WERI-Rb-1 (cell line): ENCODE measurements at places on chromosomes 1 and 21.

DNA sequence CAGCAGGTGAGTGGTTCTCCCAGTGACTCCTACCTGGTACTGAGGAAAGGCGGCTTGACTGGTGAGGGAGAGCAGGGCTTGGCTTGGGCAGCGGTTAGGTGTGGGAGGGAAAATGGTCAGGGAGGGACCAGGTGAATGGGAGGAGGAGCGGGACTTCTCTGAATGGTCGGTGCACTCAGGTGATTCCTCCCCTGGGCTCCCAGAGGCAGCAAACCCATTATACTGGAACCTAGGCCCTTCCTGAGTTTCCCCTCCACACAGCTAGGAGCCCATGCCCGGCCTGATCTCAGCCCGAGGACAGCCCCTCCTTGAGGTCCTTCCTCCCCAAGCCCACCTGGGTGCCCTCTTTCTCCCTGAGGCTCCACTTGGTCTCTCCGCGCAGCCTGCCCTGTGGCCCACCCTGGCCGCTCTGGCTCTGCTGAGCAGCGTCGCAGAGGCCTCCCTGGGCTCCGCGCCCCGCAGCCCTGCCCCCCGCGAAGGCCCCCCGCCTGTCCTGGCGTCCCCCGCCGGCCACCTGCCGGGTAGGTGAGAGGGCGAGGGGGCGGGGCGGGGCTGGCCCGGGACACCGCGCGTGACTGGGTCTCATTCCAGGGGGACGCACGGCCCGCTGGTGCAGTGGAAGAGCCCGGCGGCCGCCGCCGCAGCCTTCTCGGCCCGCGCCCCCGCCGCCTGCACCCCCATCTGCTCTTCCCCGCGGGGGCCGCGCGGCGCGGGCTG lies 2.3 kb downstream of the ARTN start:
- DNase-seq, result peak; percentile 57

GRCh38 chr1:162391790-162392563 lies 10.4 kb downstream of the C1orf226 start:
- peak; percentile 67 for DNase-seq

DNA sequence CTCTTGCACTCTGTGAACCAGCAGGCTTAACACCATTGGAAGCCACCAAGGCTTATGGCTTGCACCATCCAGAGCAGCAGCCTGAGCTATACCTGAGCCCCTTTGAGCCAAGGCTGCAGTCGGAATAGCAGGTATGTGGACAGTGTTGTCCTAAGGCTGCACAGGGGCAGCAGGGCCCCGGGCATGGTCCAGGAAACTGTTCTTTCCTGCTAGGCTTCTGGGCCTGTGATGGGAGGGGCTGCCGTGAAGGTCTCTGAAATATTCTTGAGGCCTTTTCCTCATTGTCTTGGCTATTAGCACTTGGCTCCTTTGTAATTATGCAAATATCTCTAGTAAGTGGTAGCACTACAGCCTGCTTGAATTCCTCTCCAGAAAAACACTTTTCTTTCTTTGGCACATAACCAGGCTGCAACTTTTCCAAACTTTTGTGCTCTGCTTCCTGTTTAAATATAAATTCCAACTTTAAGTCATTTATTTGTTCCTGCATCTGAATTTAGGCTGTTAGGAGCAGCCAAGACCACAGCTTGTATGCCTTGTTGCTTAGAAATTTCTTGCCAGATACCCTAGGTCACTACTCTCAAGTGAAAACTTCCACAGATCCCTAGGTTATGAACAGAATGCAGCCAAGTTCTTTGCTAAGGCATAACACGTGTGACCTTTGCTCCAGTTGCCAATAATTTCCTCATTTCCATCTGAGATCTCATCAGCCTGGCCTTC lies 5.2 kb downstream of the KRTAP20-4 start:
- DNase-seq, result no peak

GRCh38 chr1:89990976-89991831 lies 3.7 kb upstream of the ZNF326 start:
- peak; percentile 65 for DNase-seq

DNA sequence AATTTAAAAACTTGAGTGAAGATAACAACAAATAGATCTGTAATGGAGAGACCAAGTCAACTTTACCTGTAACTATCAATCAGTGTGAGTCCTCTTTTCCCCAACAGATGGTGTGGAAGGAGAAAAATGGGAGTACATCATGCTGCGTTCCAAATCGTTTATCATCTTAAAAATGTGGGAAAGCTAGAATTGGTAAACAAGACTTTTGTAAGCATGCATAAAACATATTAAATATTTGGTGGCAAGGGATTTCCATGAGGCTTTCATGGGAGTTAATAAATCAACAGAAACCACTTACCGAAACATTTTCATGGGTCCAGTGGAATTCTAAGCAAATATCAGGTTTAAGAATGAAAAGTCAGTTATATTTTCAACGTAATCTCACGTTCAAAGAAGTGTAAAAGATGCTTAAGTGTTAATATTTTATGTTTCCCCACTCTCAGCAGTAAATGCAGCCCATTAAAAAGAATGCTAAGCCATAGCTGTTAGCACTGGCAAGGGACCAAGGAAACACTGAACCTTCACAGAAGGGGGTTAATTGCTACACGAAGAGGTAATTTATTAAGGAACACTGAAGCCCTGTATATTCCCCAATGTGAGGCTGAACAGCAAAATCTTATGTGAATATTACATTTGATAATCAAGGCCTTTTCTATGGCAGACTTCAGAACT lies 117.0 kb downstream of the ZC3H11B start:
- DNase-seq, result no peak

- DNase-seq, result no peak
Measured at GRCh38 chr1:247358920-247359319, 27.3 kb upstream of the ZNF496 start.

DNA sequence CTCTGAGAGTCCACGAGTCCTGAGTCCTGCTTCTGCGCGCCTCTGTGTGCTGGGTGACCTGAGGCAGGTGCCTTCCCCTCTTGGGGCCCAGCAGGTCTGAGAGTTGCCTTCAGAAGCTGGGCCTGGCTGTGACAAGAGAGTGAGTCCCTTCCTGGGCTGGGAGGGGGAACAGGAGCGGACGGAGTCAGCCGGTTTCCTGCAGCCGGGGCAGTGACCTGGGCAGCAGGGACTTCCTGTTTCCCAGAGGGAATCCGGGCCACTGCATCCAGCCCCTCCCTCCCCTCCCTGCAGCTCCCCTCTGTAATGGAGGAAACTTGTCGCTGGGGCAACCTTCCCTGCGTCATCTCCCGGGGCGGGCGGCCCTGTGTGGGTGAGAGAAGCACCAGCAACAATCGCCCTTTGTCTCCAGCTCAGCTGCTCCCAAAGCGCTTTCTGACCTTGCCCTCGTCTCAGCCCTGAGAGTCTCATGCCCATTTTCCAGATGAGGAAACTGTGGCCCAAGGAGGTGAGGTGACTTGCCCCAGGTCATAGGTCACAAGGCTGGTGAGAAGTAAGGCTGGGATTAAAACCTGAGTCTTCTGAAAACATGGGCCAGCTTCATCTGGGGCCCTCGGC lies 61.1 kb downstream of the SDC3 start:
- DNase-seq, result no peak

GRCh38 chr1:58739856-58740466 lies 40.1 kb upstream of the MYSM1 start:
- DNase-seq, result no peak

- DNase-seq, result no peak
Measured at GRCh38 chr1:9877962-9878361, 32.1 kb downstream of the CTNNBIP1 start.

DNA sequence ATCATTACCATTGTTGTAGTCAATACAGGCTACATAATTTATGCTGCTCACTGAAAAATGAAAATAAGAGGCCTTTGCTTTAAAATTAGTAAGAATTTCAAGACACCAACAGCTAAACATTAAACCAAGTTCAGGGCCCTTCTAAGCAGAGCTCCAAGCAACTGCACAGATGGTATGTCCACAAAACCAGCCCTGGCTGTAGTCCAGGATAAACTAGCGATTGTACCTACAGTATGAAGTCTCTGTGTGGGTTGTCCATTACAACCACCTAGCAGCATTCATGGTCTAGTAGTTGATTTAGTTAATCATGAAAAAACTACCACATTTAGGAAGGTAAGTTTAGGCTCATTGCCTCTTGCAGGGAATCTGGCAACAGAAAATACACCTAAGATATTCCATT lies 35.3 kb downstream of the CLCA4 start:
- DNase-seq, result no peak

DNA sequence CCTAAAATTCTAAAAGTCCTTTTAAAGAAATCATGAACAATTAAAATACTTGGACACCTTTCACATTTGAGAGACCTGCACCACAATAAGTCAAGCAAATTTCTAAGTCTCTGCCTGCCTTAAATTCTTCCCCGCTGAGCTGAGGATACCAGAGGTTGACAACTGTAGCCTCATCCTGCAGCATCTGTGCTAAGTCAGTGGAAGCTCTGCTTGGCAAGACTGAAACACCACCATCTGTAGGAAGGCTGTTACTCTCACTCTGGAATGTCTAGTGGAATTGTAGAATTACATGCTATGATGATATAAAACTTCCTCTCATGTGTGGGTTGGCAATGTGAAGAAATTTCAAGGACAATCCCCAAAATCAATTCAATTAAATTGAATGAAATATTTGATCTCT lies 1756.5 kb downstream of the NCAM2 start:
- DNase-seq, result no peak

GRCh38 chr1:206497363-206497762 lies 10.0 kb upstream of the RASSF5 start:
- DNase-seq, result no peak

DNA sequence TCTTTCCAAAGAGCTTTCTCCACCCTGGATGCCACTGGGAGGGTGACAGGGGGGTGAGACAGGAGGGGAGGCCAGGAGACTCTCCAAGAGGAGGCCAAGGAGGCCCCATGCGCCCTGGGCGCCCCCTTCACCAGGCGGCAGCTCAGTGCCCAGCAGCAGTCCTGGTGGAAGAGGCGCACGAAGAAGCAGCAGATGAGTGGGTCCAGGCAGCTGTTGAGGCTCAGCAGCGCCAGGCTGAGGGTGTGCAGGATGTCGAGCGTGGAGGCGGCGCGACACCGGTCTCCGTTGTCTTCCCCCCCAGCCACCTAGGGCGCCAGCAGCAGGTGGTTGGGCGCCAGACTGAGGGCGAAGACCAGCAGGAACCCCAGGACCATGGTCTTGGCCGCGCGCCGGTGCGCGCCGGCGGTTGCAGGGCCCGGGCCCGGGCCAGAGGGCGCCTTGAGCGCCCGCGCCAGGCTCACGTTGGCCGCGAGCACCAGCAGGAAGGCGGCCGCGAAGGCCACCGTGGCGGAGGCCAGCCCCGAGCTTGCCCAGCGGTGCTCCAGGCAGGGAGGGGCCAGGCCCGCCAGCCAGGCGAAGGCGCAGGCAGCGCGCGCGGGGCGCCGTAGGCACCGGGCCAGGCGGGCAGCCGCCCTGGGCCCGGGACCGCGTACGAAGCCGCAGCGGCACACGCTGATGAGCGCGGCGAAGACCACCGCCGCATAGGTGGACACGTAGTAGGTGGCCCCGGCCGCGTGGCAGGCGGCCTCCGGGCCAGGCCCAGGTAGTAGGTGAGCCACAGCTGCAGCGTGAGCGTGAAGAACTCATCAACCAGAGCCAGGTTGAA lies 8.6 kb downstream of the TMEM35B start:
- DNase-seq, result no peak

- DNase-seq, result no peak
Measured at GRCh38 chr21:35265170-35265877, 216.2 kb upstream of the RUNX1 start.

DNA sequence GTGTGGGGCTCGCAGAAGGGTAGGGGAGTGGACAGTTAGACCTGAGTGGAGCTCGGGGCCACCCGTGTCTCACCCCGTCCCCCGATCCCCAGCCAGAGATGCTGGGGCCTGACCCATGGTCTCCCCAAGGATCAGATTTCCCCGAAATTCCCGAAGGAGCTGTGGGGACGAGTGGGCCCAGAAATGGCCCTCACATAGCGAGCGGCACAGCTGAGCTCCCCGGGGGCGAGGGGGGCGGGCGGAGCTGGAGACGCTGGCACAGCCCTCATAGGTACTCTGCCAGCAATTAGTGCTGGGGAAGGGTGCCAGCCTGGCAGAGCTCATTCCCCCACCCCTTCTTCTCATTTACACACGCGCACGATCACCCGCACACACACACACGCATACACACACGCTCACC lies 9.2 kb downstream of the CASZ1 start:
- no peak for DNase-seq

DNA sequence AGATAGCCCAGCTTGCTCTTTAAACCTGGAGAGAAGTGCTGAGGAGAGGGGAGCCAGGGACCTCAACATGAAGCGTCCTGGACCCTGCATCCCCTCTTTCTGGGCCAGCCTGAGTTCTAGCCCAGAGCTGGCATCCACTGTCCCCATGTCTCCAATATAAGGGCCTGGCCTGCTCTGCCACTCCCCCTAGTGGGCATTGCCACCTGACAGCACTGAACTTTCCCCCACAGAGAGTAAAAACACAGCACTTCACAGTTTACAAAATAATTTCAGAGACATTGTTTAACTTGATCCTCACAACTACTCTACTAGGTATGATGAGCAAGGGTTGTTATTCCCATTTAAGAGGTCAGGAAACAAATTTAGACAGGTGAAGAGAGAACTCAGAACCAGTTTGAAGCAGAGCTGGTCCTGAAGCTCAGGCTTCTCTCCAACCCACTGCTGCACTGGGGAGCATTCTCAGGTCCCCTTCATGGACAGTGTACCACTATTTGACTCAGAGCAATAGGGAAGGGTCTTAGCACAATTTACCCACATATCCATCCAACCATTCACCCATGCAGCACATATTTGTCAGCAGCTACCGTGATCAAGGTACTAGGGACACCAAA lies 151.2 kb downstream of the DMRTA2 start:
- peak; percentile 75 for DNase-seq

DNA sequence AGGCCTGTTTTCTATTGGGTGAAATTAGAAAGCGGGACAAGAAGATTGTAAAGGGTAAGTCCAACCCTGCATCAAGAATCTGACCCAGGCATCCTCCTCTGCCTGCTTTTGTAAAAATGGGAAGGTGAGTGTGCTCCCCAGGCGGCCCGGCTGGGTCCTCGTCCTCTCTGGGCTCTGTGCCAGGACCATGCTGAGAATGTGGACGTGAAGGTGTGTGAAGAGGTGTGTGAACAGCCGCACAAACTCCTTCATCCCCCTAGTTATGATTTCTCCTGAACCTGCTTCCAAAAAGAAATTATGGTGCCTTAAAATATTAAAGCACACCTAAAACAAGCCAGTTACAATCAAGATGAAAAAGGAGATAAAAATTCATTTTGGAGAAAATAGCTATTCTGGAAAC lies 185.7 kb downstream of the IGSF21 start:
- no peak for DNase-seq

DNA sequence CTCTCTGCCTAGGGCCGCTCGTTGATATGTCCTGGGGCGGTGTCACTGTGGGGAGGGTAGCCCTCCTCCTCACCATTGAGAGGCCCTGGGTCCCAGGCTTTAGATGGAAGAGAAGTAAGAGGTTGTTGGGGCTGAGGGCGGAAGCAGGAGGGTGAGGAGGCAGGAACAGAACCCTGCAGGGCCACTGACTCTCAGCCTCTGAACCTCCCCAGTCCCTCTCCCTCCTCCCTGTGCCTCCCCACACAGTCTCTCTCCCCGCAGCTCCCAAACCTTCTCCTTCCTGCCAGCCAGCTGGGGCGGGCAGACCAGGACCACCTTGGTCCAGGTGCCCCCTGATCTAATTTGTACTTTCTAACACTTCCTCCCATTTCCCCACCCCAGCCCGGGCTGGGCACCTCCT lies 14.3 kb upstream of the FAM131C start:
- no peak for DNase-seq

- DNase-seq, result no peak
Measured at GRCh38 chr1:232110281-232111090, 483.9 kb downstream of the DISC1 start.

GRCh38 chr1:33299461-33300155 lies 21.3 kb downstream of the A3GALT2 start:
- no peak for DNase-seq
